Mesendoderm (in vitro differentiated cells): ENCODE measurements at places on chromosomes 2 and 18.

- H3K27me3 ChIP-seq = no peaks in the 10 kb centered on the region
- peaks cover 2% of the 10 kb centered on the region for H3K4me1 ChIP-seq
- no peak for DNase-seq
- no peak overlapping the region for H3K4me3 ChIP-seq
Measured at GRCh38 chr2:226362980-226363379, 436.6 kb downstream of the IRS1 start.

GRCh38 chr2:120738117-120738516 is 2.4 kb downstream of the GLI2 start:
- no peaks in the 10 kb centered on the region for H3K36me3 ChIP-seq
- no peaks in the 10 kb centered on the region for H3K27me3 ChIP-seq

DNA sequence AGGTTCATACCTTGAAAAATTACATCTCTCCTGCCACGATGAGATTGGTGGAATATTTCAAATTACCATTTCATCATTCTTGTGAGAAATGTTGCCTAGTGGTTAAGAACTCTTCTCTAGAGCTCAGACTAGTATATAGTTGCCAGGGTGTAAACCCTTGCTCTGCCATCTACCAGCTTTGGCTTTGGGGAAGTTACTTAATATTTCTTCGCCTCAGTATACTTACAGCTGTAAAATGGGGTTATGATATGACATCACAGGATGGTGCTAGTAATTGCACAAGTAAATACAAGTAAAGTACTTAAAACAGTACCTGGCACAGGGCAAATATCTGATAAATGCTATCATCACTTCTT is 1.5 kb downstream of the SPOPL start:
- peaks cover 8% of the 10 kb centered on the region for H3K4me1 ChIP-seq
- H3K27ac ChIP-seq = no peak overlapping the region
- no peaks in the 10 kb centered on the region for H3K27me3 ChIP-seq
- DNase-seq = no peak
- no peaks in the 10 kb centered on the region for H3K36me3 ChIP-seq

DNA sequence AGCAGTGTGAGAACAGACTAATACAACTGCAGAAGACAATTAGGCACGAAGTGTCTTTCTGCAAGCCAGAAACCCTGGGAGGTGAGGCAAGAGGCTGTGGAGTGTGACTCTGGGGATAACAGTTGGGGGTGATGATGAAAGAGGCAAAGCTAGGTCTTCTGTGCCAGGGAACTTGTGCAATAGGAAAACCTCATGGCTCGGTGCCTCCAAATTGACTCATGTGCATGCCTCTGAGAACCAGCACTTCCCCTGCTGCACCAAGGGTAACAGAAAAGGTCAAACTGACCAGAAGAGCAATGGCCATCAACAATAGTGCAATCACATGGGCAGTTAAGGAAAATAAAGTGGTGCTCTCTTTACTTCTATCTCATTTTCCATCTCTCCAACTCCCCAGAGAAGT is 136.4 kb downstream of the SCG2 start:
- no peaks in the 10 kb centered on the region for H3K27me3 ChIP-seq
- DNase-seq = no peak
- no peaks in the 10 kb centered on the region for H3K36me3 ChIP-seq

- no peaks in the 10 kb centered on the region for H3K4me1 ChIP-seq
- no peak overlapping the region for H3K4me3 ChIP-seq
- DNase-seq = no peak
- H3K36me3 ChIP-seq = no peaks in the 10 kb centered on the region
- H3K27ac ChIP-seq = no peak overlapping the region
Measured at GRCh38 chr2:42843131-42843530, 50.7 kb upstream of the HAAO start.

DNA sequence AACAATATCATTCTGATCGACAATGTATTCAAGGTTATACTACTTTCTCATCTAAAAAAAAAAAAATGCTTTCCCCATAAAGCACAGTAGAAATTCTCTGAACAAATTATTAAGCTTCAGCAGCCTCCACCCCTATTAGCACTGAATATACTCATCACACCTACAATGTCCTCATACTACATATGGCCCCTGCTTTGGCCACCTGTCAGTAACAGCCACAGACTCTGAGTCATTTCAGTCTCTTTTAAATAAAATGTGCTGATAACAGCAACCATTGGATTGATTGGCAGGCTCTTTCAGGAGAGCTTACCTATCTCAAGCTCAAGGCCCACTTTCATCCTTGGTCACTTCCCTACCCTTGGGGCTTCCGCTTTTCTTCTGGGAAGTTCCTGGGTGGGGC is 236.7 kb downstream of the TMX3 start:
- H3K4me3 ChIP-seq = no peak overlapping the region
- H3K4me1 ChIP-seq = no peaks in the 10 kb centered on the region
- H3K27me3 ChIP-seq = no peaks in the 10 kb centered on the region
- no peak for DNase-seq
- no peaks in the 10 kb centered on the region for H3K36me3 ChIP-seq

GRCh38 chr2:43924463-43924862 is 71.3 kb downstream of the LRPPRC start:
- H3K4me3 ChIP-seq = no peak overlapping the region
- H3K36me3 ChIP-seq = peaks cover 2% of the 10 kb centered on the region
- no peak overlapping the region for H3K27ac ChIP-seq
- no peaks in the 10 kb centered on the region for H3K27me3 ChIP-seq
- no peak for DNase-seq
- no peaks in the 10 kb centered on the region for H3K4me1 ChIP-seq

DNA sequence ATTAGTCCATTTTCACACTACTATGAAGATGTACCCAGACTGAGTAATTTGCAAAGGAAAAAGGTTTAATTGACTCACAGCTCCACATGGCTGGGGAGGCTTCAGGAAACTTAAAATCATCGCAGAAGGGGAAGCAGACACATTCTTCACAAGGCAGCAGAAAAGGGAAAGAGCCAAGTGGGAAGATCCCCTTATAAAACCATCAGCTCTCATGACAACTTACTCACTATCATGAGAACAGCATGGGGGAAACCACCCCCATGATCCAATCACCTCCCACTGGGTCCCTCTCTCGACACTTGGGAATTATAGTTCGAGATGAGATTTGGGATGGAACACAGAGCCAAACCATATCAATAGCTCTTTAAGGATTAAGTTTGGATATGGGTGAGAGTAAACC is 246.1 kb upstream of the CYRIA start:
- DNase-seq = no peak
- no peaks in the 10 kb centered on the region for H3K36me3 ChIP-seq
- no peaks in the 10 kb centered on the region for H3K27me3 ChIP-seq
- H3K4me1 ChIP-seq = no peaks in the 10 kb centered on the region
- no peak overlapping the region for H3K27ac ChIP-seq
- no peak overlapping the region for H3K4me3 ChIP-seq

- H3K27ac ChIP-seq = no peak overlapping the region
- no peak overlapping the region for H3K4me3 ChIP-seq
- H3K36me3 ChIP-seq = no peaks in the 10 kb centered on the region
Measured at GRCh38 chr2:61707984-61708852, 145.6 kb downstream of the FAM161A start.

GRCh38 chr2:109275120-109276012 is 146.4 kb downstream of the SH3RF3 start:
- no peaks in the 10 kb centered on the region for H3K27me3 ChIP-seq
- H3K4me3 ChIP-seq = no peak overlapping the region
- DNase-seq = no peak
- H3K27ac ChIP-seq = no peak overlapping the region
- H3K4me1 ChIP-seq = no peaks in the 10 kb centered on the region

DNA sequence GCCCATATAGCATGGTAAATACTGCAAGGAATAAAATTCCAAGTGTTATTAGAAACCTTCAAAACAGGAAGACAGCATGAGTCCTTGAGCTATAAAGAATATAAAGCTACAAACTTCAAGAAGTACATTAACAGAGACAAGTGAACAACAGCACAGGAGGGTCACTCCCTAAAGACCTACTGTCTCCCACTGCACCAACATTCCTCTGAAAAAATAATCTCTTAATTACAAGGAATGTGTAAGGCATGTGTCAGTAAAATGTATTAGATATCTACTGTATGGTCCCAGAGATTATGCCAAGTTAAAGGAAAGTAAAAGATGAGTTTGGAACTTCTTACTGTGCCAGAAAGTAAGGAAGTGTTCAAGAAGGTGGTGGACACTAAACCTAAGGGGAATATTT is 29.9 kb downstream of the SUMO1 start:
- H3K36me3 ChIP-seq = no peaks in the 10 kb centered on the region

- H3K27ac ChIP-seq = no peak overlapping the region
- no peak for DNase-seq
Measured at GRCh38 chr2:99648906-99649789, 159.3 kb upstream of the REV1 start.

DNA sequence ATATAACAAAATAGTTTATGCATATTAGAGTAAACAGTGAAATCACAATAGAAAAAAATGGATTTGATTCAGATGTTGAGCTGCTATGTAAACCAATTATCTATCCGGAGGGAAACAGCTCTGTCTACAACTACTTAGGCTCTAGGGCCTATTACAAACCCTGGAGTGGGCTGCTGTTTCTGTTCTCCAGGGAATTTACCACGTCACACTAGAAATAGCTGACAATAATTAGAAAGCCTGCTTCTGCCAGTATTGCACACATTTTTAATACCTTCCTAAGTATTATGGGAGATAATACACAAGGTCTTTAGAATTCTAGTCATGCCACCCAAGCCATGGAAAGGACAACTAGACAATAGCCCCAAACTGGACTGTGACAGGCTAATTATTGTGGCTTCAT is 411.1 kb downstream of the FIGN start:
- no peak for DNase-seq
- H3K27ac ChIP-seq = no peak overlapping the region
- H3K4me3 ChIP-seq = no peak overlapping the region
- H3K27me3 ChIP-seq = no peaks in the 10 kb centered on the region

GRCh38 chr18:31432316-31432715 is 15.2 kb upstream of the DSG3 start:
- no peaks in the 10 kb centered on the region for H3K36me3 ChIP-seq
- no peak overlapping the region for H3K4me3 ChIP-seq
- H3K4me1 ChIP-seq = no peaks in the 10 kb centered on the region
- no peak overlapping the region for H3K27ac ChIP-seq
- H3K27me3 ChIP-seq = no peaks in the 10 kb centered on the region

GRCh38 chr2:217941339-217941738 is 61.5 kb downstream of the TNS1 start:
- no peak overlapping the region for H3K27ac ChIP-seq
- no peak overlapping the region for H3K4me3 ChIP-seq
- DNase-seq = no peak
- peaks cover 11% of the 10 kb centered on the region for H3K4me1 ChIP-seq

DNA sequence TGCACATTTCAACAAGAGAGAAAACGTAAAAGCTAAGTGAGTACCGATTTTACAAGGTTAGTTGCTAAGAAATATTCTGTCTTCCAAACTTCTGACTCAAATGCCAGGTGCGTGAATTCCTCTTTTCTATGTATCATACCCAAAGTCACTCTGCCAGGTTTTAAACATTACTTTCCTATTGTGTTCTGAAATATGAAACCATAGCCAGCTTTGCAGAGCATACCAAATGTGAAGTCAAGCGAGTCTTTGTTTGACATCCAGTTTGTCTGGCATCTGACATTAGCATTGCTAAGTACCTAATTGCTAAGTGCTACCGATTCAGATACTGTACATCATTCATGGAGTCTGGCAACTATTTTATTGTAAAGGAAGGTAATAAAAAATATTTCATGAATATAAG is 321.9 kb upstream of the GALNT5 start:
- no peaks in the 10 kb centered on the region for H3K36me3 ChIP-seq
- no peaks in the 10 kb centered on the region for H3K4me1 ChIP-seq
- H3K27me3 ChIP-seq = no peaks in the 10 kb centered on the region
- DNase-seq = no peak
- no peak overlapping the region for H3K4me3 ChIP-seq

- H3K27me3 ChIP-seq = no peaks in the 10 kb centered on the region
- H3K36me3 ChIP-seq = no peaks in the 10 kb centered on the region
- no peak overlapping the region for H3K4me3 ChIP-seq
- no peak overlapping the region for H3K27ac ChIP-seq
Measured at GRCh38 chr2:101442042-101442666, 32.8 kb downstream of the RFX8 start.

- H3K36me3 ChIP-seq = no peaks in the 10 kb centered on the region
- no peak overlapping the region for H3K27ac ChIP-seq
- no peak overlapping the region for H3K4me3 ChIP-seq
- DNase-seq = no peak
- no peaks in the 10 kb centered on the region for H3K27me3 ChIP-seq
- H3K4me1 ChIP-seq = no peaks in the 10 kb centered on the region
Measured at GRCh38 chr2:68993660-68994059, 19.2 kb downstream of the GKN1 start.

DNA sequence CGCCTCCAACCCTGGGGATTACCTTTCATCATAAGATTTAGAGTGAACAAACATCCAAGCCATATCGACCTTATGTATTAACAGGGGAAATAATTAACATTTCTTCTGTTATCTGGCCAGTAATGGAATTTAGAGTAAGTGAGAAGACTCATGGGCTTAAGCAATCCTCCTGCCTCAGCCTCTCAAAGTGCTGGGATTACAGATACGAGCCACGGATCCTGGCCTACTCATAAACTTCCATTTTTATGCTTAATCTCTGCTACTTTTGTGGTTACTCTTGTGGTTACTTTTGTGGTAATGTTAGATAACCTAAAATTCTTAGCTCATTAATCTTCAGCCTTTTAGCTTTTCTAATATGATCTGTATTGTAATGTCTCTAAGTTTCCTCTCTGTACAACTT is 159.3 kb upstream of the SLC8A1 start:
- no peak overlapping the region for H3K4me3 ChIP-seq
- no peak for DNase-seq
- no peaks in the 10 kb centered on the region for H3K36me3 ChIP-seq
- no peaks in the 10 kb centered on the region for H3K27me3 ChIP-seq
- H3K4me1 ChIP-seq = no peaks in the 10 kb centered on the region

DNA sequence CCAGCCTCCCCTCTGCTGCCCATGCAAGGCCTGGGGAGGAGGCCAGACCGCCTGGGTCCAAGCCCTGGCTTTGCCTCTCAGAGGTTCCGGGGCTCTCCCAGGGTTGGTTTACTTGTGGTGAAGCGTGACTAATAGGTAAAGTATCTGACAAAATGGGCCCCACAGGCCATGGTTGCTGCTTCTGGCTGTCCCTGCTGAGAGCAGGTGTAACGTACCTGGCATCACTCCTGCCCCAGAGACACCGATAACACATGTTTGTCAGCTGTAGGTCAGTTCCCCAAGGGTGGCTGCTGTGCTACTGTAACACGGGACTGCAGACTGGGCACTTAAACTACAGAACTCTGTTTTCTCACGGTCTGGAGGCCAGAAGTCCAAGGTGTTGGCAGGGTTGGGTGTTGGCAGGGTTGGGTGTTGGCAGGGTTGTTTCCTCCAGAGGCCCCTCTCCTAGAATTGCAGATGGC is 34.1 kb downstream of the ODC1 start:
- DNase-seq = no peak
- H3K4me3 ChIP-seq = no peak overlapping the region
- no peaks in the 10 kb centered on the region for H3K36me3 ChIP-seq
- H3K27ac ChIP-seq = no peak overlapping the region
- no peaks in the 10 kb centered on the region for H3K4me1 ChIP-seq
- H3K27me3 ChIP-seq = no peaks in the 10 kb centered on the region

DNA sequence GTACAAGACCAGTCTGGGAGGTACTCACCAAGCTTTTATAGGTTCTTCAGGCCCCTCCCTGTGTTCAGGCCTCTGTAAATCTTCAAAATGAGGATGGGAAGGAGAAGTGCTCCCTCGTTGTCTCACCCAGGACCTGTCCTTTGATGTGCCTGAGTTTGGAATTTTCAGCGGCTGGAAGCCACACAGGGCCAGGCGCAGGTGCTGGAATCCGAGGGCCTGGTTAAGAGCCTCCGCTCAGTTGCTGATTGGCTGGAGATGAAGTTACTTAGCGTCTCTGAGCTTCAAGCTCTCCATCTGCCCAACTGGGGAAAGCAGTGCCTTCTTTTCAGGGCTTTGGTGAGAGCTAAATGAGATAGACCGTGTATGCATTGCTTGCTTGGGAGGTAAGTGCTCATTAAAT is 30.0 kb downstream of the HJURP start:
- no peak overlapping the region for H3K4me3 ChIP-seq
- no peaks in the 10 kb centered on the region for H3K36me3 ChIP-seq
- no peaks in the 10 kb centered on the region for H3K4me1 ChIP-seq
- H3K27ac ChIP-seq = no peak overlapping the region
- H3K27me3 ChIP-seq = no peaks in the 10 kb centered on the region
